ENCODE measurements at places on chromosomes 16 and 17.

- DNase-seq: no peak
These were observed 537.9 kb upstream of the CDH11 start for GRCh38 chr16:65659758-65660157.

- no peak for DNase-seq
These were observed 1.7 kb downstream of the CMTM3 start for GRCh38 chr16:66605979-66606751.

GRCh38 chr17:44314869-44315661 lies 6.7 kb downstream of the RUNDC3A start:
- no peak for DNase-seq

DNA sequence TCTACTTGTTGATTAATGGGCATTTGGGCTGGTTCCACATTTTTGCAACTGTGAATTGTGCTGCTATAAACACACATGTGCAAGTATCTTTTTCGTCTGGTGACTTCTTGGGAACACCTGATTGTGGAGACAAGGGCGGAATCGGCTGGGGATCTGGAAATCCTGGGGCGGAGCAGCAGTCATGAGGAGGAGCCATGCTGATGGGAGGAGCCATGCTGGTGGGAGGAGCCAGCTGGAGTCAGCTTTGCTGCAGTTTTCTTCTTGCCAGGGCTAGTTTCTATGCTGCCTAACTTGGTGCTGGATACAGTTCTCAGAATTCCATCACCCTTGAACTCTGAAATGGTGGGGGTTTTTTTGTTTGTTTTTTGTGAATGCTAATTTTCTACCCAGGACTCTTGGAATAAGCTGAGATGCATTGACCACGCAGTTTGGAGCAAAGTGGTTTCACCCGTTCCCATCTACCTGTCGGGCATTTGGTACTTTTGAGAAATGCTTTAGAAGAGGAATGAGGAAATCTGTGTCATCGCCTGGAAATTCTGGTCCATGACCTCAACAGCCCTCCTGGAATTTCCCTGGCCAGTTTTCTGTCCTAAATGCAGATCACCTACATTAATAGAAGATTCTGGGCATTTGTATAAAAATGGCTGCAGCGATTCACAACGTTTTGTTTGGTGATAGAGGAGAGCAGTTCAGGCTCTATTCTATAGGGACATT lies 217.4 kb upstream of the ZFHX3 start:
- DNase-seq: no peak

- no peak for DNase-seq
These were observed 14.5 kb upstream of the SRRM2 start for GRCh38 chr16:2737895-2738418.

GRCh38 chr17:77423589-77424451 lies 283.1 kb downstream of the SEC14L1 start:
- DNase-seq: no peak

DNA sequence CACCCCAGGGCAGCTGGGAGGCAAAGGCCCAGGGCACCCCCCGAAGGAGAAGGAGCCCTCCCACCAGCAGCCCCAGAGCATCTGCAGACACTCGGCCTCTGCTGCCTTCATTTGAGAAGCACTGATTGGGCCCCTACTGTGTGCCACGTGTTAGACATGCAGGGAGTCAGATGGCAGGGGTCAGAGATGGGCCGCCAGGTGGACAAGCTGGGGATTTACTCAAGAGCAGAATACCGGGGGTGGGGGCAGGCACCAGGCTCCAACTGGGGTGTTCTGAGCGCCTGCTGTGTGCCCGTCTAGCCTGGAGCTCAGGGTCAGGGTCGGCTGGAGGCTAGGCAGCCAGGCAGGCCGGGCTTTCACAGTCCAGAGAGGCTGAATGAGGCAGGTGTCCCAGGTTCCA lies 18.7 kb downstream of the TPSG1 start:
- no peak for DNase-seq

GRCh38 chr16:27564224-27564623 lies 14.3 kb downstream of the KATNIP start:
- no peak for DNase-seq

- DNase-seq: no peak
These were observed 67.0 kb downstream of the PLCG2 start for GRCh38 chr16:81846105-81846504.

DNA sequence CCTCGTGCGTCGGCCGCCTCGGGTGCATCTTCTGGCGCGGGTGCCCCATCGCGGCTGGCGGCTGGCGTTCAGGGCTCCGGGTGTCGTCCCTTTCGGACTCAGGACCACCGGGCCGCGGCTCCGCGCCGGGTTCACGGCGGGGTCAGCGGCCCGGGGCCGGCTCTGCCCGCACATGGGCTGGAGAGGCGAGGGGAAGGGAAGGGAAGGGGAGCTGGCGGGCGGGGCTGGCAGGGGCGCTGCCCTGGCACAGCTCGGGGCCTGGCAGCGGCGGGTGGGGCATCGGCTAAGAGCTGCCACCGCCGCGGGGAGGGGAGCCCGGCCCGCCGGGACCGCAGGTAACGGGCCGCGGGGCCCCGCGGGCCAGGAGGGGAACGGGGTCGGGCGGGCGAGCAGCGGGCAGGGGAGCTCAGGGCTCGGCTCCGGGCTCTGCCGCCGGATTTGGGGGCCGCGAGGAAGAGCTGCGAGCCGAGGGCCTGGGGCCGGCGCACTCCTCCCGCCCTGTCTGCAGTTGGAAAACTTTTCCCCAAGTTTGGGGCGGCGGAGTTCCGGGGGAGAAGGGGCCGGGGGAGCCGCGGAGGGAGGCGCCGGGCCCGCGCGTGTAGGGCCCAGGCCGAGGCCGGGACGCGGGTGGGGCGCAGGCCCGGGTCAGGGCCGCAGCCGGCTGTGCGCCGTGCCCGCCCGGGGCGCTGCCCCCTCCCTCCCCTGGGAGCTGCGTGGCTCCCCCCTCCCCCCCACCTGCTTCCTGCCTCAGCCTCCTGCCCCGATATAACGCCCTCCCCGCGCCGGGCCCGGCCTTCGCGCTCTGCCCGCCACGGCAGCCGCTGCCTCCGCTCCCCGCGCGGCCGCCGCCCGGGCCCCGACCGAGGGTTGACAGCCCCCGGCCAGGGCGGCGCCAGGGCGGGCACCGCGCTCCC lies 646 bp downstream of the HIC1 start:
- DNase-seq: no peak

GRCh38 chr16:72969146-72969545 lies 78.8 kb downstream of the ZFHX3 start:
- no peak for DNase-seq

DNA sequence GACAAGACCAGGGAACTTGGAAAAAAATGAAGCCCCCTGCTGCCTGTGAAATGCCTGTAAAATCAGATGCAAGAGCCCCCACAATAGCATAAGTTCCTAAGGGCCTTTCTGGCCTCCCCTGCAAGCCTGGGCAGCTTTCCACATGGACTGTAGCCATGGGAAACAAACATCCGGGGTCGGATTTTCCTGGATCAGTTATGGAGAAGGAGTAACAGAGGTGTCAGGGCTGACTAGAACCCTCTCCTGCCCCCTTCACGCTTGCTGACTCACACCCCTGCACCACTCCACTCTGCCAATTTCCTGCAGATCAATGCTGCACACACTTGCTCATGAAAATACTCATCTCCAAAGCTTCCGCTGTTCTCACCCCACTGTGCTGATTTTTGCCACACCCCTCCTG lies 258.6 kb downstream of the CBLN1 start:
- no peak for DNase-seq

GRCh38 chr17:77441940-77442339 lies 301.2 kb downstream of the SEC14L1 start:
- DNase-seq: no peak

DNA sequence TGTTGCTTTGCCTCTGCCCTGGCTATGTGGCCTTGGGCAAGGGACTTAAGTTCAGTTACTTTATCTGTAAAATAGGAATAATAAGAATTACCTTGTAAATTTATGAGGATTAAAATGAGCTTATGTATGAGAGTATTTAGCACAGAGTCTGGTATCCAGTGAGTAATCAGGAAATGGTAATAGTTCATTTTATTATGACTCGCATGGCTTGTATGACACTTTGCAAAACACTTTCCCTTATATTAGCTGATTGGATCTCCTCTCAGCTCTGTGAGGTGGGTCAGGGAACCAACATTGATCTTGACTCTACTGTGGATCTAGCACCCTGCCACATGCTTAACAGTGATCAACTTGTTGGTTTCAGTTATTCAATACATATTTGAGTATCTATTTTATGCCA lies 8.3 kb upstream of the CDH3 start:
- no peak for DNase-seq
